Thoracic aorta (tissue), 2 donors: ENCODE measurements at places on chromosomes 12 and 14. TPM values are rescaled to one million over a fixed set of nuclear protein-coding genes. Genes with fewer than 3 reads are reported as not detected.

The GPR162 gene
- 3.1 TPM for total RNA-seq

GRCh38 chr12:69396041-69396440 lies 36.5 kb downstream of the YEATS4 start:
- H3K27me3 ChIP-seq: no peaks in the 10 kb centered on the region
- no peaks in the 10 kb centered on the region for H3K4me1 ChIP-seq
- no peak overlapping the region for H3K4me3 ChIP-seq
- DNase-seq: no peak

DNA sequence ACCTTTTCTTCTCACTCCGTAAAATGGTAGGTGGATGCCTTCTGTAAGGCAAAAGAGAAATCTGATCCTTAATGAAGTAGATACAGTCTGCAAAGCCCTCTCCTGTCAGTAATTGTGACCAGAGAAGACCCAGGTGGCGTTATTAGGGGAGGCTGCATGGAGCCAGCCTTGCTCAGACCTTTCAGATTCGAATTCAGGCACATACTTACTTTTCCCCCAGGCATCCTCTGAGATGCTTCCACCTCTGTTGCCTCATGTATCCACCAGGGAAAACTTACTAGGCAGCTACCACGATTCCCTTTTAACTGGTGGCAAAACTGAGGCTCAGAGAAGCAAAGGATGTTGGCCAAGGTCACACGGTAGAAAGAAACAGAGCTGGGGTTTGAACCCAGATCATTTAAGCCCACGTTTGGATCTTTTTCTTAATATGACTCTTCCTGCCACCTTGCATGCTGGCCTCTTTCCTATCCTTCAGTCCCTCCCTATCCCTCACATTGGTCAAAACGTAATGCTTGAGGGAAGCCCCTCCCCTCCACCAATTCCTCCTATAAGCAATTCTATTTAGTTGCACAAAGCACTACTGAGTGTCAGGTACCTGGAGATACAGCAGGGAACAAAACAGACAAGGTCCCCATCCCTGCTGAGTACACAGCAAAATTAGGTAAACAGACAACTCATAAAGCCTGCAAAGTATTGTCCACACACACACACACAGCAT lies 179.4 kb downstream of the KSR2 start:
- no peaks in the 10 kb centered on the region for H3K36me3 ChIP-seq
- no peak for DNase-seq

GRCh38 chr12:47107926-47108325 lies 28.2 kb upstream of the AMIGO2 start:
- H3K36me3 ChIP-seq: no peaks in the 10 kb centered on the region
- H3K27me3 ChIP-seq: no peaks in the 10 kb centered on the region
- no peak for DNase-seq
- H3K4me1 ChIP-seq: peaks cover 5% of the 10 kb centered on the region
- H3K27ac ChIP-seq: no peak overlapping the region

DNA sequence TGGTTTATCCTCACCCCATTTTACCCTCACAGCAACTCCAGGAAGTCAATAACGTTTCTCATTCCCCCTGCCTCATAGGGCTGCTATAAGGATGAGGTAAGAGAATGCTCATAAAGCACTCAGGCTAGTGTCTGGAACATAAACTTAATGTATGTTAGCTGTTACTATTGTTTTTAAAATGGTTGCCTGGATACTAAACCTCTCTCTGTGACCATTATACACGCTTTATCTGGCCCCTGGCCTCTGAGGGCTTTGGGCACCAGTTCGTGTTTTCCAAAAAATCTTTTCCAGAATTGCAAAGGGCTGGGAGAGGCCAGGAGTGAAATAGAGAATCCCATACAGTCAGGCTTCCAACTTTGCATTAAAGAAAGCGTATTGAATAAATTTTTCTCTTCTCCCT lies 113.9 kb downstream of the KTN1 start:
- no peaks in the 10 kb centered on the region for H3K27me3 ChIP-seq
- no peak overlapping the region for H3K27ac ChIP-seq
- DNase-seq: no peak
- no peaks in the 10 kb centered on the region for H3K36me3 ChIP-seq
- H3K4me1 ChIP-seq: no peaks in the 10 kb centered on the region

DNA sequence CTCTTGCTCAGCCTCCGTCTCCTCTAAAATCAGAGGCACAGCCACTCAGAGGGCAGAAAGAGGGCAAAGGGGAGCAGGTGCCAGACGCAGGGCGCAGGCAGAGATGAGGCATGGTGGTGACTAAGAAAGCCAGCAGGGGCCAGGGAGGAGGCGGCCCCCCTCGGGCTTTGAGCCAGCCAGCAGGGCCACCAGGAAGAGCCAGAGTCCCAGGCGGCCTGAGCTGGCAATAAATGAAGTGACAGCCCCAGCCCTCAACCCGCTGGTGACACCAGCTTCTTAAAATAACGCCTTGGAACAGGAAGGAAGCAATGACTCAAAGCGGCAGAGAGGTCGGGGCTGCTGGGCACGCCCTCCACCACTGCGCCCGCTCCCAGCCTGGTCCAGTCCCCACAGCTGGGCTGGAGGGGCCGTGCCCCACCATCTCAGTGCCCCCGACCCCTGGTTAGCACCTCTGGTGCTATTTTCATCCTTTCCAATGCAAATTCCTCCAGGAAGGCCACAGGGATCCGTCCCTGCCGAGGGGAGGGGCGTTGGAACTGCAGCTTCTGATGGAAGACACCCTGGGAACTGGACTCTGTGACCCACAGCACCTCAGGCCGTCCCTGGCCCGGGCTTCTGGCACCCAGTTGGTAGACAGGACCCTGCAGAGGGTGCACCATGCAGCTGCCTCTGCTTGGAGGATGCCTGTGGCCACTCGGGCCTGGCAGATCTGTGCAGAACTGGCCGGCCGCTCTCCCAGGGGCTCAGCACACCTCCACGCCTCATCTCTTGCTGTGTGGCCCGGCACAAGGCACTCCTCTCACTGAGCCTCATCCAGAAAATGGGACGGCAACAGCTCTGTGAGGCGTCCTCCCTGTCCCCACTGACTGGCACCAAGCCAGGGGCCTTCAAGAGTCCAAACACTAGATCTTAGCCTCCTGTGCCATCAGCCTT lies 113.7 kb downstream of the NCOR2 start:
- peak overlapping the region; percentile 82 for H3K27ac ChIP-seq
- H3K4me3 ChIP-seq: peak overlapping the region; percentile 30
- H3K4me1 ChIP-seq: peaks cover 63% of the 10 kb centered on the region
- H3K27me3 ChIP-seq: no peaks in the 10 kb centered on the region

The KRT74 gene
- total RNA-seq: not detected

- H3K27me3 ChIP-seq: no peaks in the 10 kb centered on the region
- H3K27ac ChIP-seq: no peak overlapping the region
- no peak for DNase-seq
- H3K36me3 ChIP-seq: peaks cover 2% of the 10 kb centered on the region
Observed at GRCh38 chr12:130826151-130826801, 12.8 kb downstream of the STX2 start.

The SLC17A8 gene
- not detected for total RNA-seq

DNA sequence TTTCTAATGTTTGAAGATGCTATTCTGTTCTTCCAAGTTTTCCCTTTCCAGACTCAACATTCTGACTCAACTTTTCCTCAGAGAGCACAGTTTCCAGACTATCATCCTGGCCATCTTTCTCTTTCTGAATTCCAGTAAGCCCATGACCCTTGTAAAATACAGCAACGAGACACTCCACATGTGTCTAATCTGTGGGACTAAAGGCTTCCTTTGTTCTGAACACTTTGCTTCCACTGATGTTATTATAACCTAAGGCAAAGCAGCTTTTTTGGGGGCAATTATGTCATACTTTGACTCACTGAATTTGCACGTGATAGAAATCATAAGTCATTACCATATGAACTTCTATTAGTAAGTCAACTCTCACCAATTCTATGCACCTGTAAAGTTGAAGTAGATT lies 6.3 kb upstream of the ART4 start:
- H3K27ac ChIP-seq: peak overlapping the region; percentile 37
- DNase-seq: no peak
- peaks cover 55% of the 10 kb centered on the region for H3K4me1 ChIP-seq
- no peaks in the 10 kb centered on the region for H3K36me3 ChIP-seq

DNA sequence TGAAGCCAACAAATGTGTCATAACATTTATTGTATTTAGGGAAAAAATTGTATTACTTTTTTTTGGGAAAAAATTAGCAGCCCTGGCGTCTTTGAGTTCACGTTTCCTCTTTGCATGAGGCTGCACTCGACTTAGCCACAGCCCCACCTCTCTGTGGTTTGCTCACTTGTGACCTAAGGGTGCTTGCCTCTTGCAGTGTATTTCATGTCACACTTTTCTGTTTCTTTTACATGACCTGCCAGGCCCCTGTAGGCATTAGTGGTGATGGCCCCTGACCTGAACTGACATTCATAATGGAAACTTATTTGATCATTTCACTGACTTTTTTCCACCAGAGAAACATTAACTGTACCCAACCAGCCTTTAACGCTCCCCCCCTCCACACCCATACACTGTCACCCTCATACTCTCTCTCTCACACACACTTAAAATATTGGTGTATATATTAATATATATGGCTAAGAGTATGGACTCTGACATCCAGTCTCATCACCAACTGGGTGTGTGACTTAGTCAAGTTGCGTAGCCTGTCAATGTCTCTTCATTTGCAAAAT lies 122.9 kb downstream of the PRKCH start:
- no peak overlapping the region for H3K4me3 ChIP-seq
- H3K27ac ChIP-seq: no peak overlapping the region
- no peak for DNase-seq
- H3K27me3 ChIP-seq: no peaks in the 10 kb centered on the region
- no peaks in the 10 kb centered on the region for H3K36me3 ChIP-seq
- H3K4me1 ChIP-seq: peaks cover 7% of the 10 kb centered on the region
